ENCODE measurements at places on chromosomes 2 and 18.

- no peak for DNase-seq
Measured at GRCh38 chr2:217338306-217338916, 478.5 kb upstream of the TNP1 start.

- no peak for DNase-seq
Measured at GRCh38 chr2:190999949-191000665, 13.9 kb downstream of the STAT1 start.

- no peak for DNase-seq
Measured at GRCh38 chr18:62617793-62618591, 95.2 kb downstream of the ZCCHC2 start.

DNA sequence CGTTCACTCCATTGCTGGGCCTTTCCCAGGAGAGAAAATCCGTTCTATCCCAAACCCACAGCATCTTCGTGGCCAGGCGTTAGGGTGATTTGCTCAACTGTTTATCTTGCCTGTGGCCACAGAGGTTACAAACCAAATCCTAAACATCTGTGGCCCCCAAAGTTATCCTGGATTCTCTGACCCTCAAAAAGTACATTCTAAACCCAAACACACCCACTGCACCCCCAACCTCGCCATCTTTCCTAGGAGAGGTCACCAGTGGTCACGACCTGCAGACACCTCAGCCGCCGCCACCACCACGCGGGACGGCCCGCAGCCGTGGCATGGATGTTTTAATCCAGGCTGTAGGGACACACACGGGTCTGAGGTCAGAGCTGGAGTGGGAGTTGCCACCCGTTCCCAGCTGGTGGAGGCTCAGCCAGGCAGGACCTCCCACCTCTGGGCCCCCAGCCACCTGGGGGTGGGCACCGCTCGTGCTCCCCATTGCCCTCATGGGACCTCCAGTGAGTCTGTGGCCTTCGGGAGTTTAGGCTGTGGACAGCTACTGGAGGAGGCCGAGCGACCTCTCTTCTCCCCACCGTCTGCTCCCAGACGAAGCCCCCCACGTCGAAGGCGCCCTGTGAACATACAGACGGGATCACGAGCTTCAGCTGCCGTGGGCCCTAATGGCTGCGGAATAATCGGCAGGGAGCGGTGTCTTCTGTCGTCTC is 72.0 kb downstream of the KCNG2 start:
- no peak for DNase-seq

GRCh38 chr2:3789256-3789655 is 85.9 kb downstream of the DCDC2C start:
- no peak for DNase-seq

- no peak for DNase-seq
Measured at GRCh38 chr2:68653538-68653982, 10.2 kb downstream of the PROKR1 start.

GRCh38 chr18:79019881-79020280 is 40.3 kb downstream of the SALL3 start:
- DNase-seq, result no peak

DNA sequence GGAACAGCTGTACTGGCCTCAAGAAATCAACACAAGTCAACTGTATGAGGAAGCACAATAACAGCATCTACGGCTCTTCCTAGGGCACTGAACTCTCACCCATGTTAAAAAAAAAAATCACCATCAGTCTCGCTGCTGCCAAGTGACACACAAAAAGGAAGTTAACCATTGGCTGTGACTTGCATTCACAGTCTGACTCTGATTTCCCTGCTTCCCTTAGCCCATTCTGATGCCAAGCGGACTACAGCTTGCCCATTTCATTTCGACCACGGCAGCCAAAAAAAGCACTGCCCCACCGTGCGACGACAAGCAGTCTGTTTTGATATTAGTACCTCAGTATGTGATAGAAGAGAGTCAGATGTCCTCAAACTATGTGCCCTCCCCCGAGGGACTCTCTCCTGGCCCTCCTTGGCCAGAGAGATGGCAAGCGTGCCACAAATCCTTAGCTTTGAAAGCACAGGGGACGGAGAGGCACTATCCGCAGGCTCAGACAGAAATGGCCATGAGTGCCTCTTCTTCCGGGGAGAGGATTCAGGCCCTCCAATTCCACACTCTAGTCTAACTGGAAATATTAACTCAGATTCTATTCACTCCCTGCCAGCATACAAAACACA is 250.0 kb downstream of the TCF4 start:
- no peak for DNase-seq

DNA sequence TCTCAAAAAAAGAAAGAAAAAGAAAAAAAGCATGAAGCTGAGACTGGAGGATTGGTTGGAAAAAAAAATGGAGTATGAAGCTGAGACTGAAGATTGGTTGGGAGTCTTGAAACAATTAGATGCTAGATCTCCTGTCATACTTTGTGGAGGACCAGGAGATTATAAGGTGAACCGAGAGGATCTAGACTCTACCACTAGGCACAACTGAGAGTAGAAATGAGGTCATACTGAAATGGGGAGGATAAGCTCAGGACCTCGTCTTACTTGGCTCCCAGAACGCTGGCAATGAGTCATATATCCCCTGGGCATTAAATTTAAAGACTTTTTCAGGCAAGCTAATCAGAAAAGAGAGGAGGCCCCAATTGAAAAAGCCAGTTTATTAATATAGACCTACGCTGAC is 3.3 kb upstream of the ORC2 start:
- DNase-seq, result no peak

GRCh38 chr2:231222318-231223000 is 24.0 kb downstream of the ARMC9 start:
- DNase-seq, result no peak

GRCh38 chr2:230714136-230714480 is 1.5 kb downstream of the CAB39 start:
- DNase-seq, result no peak

GRCh38 chr2:68088940-68089339 is 26.1 kb upstream of the C1D start:
- no peak for DNase-seq

DNA sequence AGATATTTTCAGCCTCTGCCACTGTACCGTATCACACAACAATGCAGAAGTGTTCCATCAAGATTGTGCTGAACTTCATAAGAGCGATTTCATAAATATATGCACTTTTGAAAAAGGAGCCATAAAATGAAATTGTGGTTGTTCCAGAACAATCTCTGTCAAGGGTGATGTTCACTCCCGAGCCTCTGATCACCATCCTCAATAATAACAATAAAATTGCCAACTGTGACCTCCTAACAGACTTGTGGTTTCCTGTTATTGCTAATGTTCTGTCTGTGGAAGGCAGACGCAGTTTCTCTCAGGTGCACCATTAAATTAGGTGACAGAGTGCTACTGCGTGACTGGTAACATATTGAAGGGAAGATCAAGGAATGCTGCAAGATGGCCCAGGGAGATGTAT is 383.7 kb downstream of the SOCS6 start:
- no peak for DNase-seq

DNA sequence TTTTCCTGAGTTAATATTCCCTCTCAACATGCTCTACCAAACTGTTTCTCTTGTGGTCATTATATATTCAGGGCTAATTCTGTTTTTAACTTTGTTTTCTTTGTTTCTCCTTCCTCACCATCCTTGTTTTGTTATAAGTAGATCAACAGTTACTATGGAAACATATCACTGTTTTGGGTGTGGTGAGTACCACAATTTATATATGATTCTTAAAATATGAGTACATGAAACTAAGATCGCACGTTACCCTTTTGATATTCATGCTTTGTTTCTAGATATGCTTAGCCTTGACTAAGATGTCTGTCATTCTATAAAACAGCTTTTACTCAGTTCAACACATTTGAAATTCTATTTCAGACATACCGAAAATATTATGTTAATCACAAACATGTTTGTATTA is 232.3 kb upstream of the ITGA4 start:
- DNase-seq, result no peak

DNA sequence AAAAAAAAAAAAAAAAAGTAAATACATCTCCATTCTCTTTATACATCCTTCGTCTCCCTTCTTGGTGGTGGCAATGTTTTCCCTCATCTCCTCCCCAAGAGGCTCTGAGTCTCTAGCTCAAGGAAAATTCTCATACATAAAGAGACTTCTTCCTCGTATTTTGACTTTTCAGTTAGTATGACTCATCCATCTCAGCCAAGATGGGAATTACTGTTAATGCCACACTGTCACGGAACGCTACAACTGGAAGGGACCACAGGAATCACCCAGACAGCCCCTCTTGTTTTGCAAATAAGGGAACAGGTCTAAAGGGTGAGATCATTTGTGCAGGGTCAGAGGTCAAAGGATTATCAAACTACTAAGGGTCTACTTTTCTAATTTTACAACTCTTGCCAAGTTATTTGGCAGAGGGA is 19.5 kb downstream of the NFE2L2 start:
- no peak for DNase-seq

DNA sequence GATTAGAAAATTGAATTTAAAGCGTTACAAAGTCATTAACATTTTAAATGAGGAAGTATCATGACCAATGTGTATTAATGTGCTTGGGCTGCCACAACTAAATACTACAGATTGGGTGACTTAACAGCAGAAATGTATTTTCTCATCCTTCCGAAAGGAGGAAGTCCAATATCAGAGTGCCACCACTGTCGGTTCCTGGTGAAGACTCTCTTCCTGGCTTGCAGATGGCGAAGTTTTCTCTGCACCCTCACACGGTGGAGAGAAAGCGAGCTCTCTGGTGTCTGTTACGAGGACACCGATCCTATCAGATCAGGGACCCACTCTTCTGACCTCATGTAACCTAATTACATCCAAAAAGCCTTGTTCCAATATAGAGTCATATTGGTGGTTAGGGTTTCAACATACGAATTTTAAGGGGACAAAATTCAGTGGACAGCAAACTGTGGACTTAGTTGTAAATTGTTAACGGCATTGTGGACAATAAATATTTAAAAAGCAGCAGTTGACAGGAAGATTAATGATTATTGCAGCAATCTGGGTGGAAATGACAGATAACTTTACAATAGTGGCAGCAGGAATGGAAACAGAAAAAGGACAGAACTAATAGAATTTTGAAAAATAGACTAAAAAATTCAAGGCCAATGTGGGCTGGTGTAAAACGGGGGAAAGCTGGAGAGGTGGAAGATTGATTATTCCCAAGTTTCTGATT is 35.1 kb upstream of the CYRIA start:
- DNase-seq, result no peak

GRCh38 chr2:240401308-240401707 is 34.2 kb upstream of the GPC1 start:
- no peak for DNase-seq

- DNase-seq, result no peak
Measured at GRCh38 chr2:101733257-101733993, 35.9 kb downstream of the MAP4K4 start.

DNA sequence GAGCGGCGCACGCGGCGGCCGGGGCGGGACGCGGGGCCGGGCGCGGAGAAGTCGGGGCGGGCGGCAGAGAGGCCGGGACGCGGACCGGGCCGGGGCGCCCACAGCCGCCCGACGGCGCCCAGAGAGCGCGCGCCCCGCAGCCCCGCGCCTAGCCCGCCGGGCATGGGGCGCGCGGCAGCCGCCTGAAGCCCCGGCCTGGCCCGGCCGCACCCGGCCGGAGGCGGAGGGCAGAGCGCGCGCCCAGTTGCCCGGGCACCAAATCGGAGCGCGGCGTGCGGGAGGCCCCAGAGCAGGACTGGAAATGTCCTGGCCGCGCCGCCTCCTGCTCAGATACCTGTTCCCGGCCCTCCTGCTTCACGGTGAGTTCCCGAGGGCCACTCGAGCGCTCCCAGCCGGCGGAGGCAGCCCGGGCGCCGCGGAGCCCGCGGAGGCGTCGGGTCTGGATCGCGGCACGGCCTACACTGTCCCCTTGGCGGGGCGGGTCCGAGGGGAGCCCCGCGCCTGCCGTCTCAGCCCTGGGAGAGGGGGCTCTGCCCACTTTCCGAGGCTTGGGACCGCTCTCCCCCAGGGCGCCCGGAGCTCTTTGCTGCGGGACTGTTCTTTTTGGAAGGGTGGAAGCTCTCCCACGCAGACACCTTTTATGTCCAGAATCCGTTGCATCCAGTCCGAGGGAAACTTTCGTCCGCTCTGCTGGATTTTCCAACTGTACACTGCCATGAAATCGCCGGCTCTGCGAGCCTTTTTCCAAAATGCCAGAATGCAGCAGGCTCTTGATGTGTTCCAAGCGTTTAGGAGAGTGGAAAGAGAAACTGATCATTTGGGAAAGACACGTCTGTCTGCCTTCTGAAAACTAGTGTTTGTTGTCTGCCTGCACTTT is 484 bp downstream of the APCDD1 start:
- no peak for DNase-seq

DNA sequence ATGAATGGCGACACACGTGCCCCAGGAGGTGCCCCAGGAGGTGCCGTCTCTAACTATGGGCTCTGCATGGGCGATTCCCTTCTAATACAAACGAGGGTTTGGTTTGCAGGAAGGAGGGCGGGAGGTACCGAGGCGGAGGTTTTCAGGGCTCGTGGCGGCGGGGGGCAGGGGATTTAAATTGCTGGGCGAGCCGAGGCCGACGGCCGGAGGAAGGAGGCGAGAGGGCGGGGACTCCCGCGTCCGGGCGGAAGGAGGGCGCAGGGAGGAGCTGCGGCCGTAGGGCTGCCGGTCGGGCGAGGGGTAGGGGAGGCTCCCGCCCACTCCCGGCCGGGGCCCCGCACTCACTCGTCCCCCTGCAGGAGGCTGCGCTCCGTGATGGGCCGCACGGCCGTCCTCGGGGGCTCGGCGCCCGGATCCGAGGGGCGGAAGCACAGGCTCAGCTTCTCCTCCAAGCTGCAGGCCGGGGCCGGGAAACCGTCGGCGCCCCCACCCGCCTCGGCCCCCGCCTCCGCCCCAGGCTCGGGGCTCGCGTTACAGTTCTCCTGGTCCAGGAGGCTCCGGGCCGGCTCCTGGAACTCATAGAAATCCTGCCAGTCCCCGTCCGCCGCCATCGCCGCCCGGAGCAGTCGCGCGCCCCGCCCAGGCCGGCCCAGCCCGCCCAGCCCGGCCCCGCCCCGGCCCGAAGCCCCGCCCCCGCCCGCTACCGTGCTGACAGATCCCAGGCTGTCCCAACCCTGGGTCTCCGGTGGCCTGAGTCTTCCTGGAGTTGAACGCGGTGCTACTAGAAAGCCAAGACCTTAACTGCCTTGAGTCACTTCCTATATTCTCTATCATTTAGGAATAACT is at the start of gene FEZ2:
TSS of gene FEZ2 (minus strand) at position 637 of the 846 bp plus-strand sequence. CDS start at position 611, 26 bp downstream.
- peak; percentile 40 for DNase-seq

- no peak for DNase-seq
Measured at GRCh38 chr2:163644238-163644637, 91.6 kb downstream of the FIGN start.

DNA sequence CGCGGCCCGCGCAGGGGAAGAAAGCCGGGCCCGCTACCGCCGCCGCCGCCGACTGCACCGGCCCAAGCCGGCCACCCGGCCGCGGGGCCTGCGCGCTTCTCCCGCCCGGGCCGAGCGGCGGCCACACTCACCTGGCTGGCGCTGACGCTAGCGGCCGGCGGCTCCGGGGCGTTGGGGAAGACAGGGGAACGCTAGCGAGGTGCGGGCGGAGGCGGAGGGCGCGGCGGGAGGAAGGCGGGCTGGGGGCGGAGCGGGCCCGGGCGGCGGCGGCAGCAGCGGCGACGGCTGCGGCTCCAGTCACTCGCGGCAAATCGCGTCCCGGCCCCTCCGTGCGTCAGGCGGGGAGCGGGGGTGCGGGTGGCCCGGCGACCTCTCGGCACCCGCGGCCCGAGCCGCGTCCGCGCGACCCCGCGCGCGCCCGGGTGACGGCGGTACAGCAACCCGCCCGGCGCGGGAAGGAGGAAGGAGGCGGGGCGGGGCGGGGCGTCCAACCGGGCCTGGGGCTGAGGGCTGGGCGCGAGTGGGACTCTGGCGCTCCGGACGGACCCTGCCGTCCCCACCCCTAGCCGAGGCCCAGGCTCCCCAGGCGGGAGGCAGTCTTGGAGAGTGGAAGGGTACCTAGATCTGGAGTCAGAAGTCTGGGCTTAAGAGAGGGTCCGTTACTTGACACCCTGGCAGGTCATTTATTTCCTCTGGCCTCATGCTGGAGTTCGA is at the start of gene SESTD1:
TSS of gene SESTD1 (minus strand) at position 465 of the 714 bp plus-strand sequence. CDS start 72,991 bp downstream, outside the sequence.
- peak; percentile 17 for DNase-seq

GRCh38 chr18:79657342-79657996 is 22.1 kb upstream of the CTDP1 start:
- DNase-seq, result no peak

Measured in stimulated activated CD8-positive, alpha-beta memory T cell treated with anti-CD3 and anti-CD28 coated beads, Interleukin-15, amount 100 ng/mL, for 24 hours (primary cell).